Brain pericyte (primary cell): ENCODE measurements at places on chromosomes 2 and 18.

- DNase-seq, result no peak
Observed at GRCh38 chr18:48428475-48429177, 19.4 kb upstream of the ZBTB7C start.

DNA sequence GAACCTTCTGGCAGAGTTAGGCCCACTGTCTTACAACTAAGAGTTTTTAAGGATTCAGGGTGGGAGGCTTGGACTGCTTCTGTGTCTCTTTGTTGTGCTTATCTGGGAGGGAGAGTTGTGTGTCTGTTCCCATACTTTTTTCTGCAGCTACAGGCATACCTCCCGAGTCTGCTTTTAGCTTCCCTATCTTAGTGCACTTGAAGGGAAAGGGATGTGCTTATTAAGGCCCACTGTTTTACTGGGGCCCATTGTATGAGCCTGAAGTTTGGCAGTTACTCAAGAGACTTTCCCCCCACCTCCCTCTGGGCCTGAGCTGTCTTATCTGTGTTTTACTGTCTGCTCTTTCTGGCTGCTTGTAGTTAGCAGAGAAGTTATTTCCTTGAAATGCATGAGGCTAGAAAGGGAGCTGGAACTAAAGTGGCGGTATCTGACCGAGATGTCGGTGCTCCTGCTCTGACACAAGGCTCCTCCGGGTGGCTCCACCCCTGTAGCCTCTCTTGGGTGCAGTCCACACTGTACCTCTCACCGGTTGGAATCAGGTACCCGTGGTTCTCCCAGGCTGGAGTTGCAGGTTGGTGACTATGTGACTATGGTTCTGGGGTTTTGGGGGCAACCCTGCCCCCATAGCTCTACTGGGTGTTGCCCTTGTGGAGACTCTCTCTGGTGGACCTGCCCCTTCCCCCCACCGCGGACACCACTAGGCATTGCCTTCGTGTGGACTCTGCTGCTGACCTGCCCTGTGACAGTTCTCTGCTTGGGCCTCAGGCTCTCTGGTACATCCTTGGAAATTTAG is 12.9 kb downstream of the UBR3 start:
- no peak for DNase-seq

GRCh38 chr2:181949047-181949446 is 36.6 kb upstream of the PPP1R1C start:
- DNase-seq, result no peak

DNA sequence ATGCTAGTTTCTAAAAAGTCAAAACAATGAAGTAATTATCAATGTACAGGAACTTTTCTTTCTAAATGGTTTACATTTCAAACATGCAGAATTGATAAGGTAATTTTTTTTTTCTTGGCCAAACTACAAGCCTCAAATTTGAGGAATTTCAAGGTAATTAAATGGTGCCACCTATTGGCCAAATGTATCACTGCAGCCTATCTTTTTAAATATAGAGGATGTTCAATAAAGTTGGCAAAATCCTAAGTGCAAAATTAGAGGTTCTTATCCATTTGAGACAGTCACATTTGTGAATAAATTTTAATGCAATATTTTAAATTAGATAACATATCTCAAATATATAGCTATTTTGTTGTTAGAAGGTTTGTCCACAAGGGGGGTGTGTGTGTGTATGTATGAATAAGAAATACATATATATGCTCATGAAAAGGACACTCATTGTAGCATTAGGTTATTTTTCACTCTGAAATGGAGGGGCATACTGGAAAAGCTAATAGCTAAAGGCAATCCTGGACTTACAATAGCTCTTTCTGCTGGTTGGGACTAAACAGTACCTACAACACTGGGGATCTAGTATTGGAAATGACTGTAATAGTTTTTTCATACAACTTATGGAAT is 26.2 kb downstream of the MMADHC start:
- DNase-seq, result no peak

GRCh38 chr2:12293874-12294273 is 422.9 kb upstream of the TRIB2 start:
- DNase-seq, result no peak

GRCh38 chr2:206481056-206481455 is 37.7 kb downstream of the ADAM23 start:
- DNase-seq, result no peak

- no peak for DNase-seq
Observed at GRCh38 chr2:140986456-140986855, 1144.4 kb downstream of the LRP1B start.

- no peak for DNase-seq
Observed at GRCh38 chr2:11923935-11924334, 177.5 kb downstream of the LPIN1 start.

DNA sequence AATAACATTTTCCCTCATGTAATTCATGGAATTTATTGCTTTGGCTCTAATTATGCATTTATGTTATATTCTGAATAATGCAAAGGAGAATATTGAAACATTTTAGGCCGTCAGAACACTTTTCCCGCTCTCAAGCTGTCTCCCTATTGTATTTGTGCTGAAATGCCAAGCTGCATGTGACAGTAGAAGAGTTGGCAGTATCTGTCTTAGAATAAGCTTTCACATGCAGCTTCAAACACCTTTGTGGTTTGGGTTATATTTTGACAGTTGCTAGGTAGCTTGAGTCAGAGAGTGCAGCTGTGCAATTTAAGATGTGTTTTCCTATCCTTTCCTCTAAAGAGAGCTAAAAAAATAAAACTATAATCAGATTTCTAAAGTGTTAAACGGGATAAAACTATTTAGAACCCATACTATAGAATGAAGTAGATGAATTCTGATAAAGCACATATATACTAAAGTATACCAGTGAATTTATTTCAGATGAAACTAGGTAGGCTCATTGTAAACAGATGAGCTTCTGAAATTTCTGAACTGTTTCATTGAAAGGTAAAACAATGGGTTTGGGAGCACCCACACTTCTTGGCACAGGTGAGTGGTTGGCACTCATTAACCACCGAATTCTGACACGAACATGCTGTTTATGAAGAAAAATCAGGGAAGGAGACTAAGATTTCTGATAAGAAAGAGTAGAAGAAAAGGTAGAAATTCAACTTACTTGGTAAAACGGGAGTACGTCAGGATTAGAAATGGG is 43.4 kb downstream of the PLCL1 start:
- no peak for DNase-seq

GRCh38 chr2:213189001-213189899 is 37.8 kb upstream of the IKZF2 start:
- DNase-seq, result no peak

- no peak for DNase-seq
Observed at GRCh38 chr2:120820263-120820952, 84.7 kb downstream of the GLI2 start.

DNA sequence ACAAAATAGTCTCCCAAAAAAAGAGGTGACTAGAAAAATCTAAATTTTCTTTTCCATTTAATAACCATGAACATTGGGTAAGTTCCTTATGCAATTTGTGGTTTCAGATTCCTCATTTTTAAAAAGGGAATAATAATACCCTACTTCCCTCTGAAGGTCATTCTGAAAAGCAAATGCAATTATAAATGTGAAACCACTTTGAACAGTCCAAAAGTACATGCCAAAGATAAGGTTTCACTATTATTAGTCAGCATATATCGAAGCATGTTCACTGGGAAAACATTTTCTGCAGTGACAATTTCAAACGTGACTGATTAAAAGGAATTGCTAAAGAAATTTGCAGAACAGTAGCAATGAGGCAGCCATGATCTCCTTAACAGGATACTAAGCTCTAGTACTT is 100.1 kb upstream of the RNF152 start:
- no peak for DNase-seq

DNA sequence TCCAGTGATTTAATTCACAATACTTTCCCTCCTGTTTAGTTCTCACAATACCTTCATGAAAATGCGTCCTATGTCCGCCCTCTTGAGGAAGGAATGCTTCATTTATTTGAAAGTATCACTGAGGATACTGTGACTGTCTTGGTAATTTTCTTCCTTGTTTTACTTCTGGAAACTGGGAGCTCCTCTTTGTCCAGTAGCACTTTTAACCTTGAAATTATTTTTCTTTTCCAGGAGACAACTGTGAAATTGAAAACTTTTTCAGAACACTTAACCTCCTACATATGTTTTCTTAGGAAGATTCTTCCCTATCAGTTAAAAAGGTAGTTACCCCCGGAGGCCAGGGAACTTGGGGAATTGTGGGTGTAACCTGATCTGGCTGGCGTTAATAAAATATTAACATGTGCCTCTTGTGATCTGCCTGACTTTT is 58.9 kb upstream of the STON1 start:
- DNase-seq, result peak; percentile 26

DNA sequence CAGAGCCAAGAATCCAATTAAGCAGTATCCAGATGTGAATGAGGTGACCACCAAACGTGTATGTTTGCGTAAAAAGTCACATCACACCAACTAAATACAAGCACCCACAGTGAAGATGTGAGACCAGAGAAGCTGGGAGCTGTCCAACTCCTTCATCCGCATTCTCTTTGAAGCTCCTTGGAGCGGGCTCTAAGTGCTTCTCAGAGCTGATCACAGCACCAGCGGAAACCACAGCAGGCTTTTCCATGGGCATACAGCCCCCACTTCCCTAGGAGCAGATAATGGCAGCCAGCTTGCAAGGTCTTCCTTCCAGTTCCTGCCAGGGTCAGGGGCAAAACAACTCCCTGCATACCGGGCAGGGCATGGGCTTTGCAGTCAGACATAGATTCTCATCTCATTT is 36.4 kb downstream of the REEP1 start:
- DNase-seq, result no peak

- DNase-seq, result no peak
Observed at GRCh38 chr2:38835990-38836389, 39.7 kb downstream of the DHX57 start.

- no peak for DNase-seq
Observed at GRCh38 chr2:25912851-25913695, 34.8 kb upstream of the ASXL2 start.

DNA sequence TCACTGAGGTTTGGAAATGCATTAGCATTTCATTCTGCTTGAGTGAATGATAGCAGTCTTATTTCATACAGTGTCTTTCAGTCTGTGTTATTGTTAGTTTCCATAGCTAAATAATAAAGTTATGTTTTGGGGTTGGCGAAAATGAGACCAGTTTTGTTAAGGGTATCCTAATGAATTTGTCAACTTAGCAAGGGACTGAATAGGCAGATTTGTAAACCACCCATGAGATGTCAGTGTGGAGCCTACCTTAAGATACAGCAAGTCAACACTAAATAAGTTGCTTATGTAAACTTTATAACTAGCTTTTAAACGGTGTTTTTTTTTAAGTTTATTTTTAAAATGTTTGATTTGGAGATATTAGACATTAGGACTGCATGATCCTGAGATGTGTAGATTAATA is 11.9 kb downstream of the NAPG start:
- DNase-seq, result no peak

- no peak for DNase-seq
Observed at GRCh38 chr2:156884216-156884615, 373.3 kb upstream of the GALNT5 start.

- DNase-seq, result no peak
Observed at GRCh38 chr2:403682-404081, 115.8 kb upstream of the ALKAL2 start.

GRCh38 chr18:52311331-52311730 is 28.7 kb upstream of the DCC start:
- DNase-seq, result no peak

DNA sequence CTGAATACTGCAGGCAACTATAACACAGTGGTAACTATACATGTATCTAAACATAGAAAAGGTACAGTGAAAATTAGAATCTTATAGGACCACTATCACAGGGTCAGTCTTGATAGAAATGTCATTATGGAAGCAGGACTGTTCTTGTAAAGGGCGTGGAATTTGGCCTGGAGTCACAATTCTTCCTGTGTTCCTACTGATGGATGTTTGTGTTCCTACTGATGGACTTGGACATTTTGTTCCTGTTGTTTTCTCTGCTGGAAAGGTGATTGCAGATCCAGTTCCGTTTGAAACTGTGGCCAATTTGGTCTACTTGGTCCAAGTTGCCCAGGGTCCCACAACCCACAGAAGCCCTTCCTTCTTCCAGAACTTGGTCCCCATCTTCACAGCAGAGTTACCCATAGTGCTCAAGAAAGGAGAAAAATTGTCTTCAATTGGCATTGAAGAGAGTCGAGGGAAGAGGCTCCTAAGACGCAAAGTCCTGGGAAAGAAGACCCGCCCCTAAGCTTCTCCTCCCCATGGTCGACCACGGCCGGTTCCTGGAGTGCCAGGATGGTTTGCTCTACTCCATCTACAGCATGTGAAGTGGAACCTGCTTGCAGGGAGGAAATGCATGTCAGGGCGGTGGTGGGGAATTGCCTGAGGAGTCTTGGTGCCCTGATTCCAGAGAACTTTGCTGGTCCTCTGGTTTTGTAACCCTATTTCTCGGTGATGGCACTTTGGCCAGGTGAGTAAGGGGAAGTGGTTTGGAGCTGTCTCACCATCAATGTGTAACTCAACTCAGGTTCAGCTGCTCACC is 102.8 kb upstream of the RAB12 start:
- DNase-seq, result no peak

- no peak for DNase-seq
Observed at GRCh38 chr2:177433402-177433801, 40.8 kb downstream of the AGPS start.
